ENCODE measurements at places on chromosomes 5 and 9.

GRCh38 chr9:126112135-126112720 is 214.4 kb upstream of the MVB12B start:
- DNase-seq: no peak

- DNase-seq: peak; percentile 83
These were observed 292.0 kb upstream of the SMC2 start for GRCh38 chr9:103802068-103802467.

DNA sequence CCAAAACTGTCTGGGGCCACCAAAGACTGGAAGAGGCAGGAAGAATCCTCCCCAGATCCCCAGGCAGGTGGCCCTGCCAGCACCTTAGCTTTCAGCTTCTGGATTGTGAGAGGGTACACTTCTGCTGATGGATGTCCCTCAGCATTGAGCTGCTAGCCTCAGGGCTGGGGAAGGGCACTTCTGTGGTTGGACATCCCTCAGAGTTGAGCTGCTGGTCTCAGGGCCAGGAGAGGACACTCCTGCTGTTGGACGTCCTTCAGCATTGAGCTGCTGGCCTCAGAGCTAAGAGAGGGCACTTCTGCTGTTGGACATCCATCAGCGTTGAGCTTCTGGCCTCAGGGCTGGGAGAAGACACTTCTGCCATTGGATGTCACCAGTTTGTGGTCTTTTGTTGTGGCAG is 83.8 kb upstream of the FCN1 start:
- no peak for DNase-seq

- DNase-seq: no peak
These were observed 108.2 kb downstream of the ST8SIA4 start for GRCh38 chr5:100794844-100795243.

GRCh38 chr5:32707418-32707997 is 3.6 kb upstream of the NPR3 start:
- DNase-seq: peak; percentile 42

- no peak for DNase-seq
These were observed 172.3 kb downstream of the CACNA1B start for GRCh38 chr9:138049779-138050471.

DNA sequence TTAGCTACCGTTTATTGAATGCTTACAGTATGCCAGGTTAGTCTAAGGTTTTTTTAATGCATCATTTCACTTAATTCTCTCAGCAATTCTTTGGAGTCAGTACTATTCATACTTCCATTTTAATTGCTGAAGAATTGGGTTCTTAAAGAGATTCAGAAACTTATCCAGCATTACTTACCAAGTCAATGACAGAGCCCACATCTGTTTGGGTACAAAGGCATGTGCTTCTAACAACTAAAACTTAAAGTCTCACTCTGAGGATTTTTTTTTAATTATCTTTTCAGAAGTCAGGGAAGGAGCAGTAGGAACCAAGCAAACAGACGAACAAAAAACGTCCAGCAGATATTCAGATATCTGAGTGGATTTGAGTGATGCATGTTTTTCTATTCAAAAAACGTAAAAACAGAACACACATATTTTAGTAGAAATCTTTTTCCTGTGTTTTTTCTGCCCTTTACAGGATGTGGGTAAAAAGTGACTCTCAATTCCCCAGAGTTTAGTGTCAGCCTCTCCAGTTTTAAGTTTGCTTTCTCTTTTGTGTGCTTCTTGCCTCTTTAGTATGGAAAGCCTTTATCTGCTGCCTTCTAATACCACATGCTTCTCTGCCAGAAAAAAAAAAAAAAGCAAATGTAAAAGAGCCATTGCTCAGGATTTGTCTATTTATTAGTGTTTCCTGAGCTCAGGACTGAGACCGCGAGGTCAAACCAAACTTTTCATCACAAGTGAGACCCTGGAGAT is 118.0 kb downstream of the PRKACG start:
- no peak for DNase-seq

- peak; percentile 82 for DNase-seq
These were observed 42.9 kb upstream of the AFAP1L1 start for GRCh38 chr5:149228618-149229297.

GRCh38 chr9:79263628-79264027 is 308.1 kb upstream of the TLE4 start:
- DNase-seq: peak; percentile 6

DNA sequence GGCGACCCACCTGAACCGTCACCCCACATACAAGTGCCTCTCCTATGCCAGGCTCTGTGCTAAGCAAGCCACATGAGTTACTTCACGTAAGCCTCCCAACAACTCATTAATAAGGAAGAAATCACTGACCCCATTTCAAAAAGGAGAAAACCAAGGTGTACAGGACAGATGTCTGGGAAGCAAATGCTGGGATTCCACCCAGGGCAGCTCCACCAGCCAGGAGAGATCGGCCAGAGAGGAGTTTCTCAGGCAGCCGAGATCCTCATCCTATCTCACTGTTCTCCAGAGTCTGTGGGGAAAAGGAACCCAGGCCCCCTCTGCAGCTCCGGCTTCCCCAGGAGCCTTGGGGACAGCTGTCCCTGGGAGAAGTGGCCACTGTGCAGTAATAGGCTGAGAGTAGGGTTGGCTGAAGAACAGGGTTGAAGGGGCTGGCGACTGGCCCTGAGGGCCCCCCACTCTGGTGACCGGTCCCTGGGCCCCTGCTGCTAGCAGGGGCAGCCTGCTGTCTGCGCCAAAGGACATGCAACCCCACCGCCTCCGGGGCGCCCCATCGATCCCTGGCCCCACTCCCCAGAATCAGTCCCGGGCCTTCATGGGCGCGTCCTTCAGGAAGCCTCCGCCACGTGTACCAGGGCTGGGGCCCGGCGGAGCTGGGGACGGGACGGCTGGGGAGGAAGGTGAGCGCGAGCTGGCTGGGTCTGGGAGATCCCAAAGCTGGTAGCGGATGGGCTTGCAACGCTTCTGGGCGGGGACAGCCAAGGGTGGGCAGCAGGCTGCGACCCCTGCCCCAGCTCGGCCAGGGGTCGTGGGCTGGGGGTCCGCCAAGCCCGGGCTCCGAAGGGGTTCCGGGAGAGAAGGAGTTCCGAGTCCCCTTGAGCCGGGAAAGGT is 44.1 kb upstream of the STXBP1 start:
- no peak for DNase-seq

DNA sequence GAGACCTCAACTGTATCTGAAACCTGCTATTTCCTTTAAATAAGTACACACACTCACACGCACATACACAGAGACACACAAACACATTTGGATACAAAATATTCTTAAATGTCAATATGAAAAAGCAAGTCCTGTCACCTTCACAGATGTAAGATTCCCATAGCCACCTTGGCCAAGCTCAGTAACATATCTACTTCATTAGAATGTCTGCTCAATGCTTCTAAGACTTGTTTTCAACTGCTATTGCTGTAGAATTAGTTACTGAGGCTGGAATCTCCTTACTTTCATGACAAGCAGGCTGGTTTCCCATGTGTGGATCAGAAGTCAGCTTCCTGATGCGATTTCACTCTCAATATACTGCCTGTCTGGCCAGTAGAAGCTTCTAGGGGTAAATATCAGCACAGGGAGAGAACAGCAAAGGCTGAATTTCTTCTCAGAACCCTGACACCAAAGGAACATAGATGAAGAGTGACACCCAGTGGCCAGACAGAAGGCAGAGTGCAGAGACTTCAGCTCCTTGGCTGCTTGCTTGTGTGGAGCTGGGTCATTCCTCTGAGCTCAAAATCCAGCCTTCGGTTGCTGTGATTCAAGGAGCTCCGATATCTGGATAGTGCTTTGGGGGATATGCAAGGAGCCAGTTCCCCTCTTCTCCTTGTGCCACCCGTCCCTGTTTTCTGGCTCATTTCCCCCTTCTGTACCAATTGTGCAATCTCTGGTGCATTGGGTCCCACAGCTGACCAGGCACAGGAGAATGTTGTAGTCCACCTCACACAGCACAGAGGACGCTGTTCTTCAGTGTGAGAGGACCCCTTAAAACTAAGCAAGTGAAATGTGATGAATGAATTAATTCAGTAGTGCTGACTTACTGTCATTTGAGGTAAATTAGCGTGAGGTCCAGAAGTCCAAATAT is 26.6 kb upstream of the ABLIM3 start:
- DNase-seq: peak; percentile 76

DNA sequence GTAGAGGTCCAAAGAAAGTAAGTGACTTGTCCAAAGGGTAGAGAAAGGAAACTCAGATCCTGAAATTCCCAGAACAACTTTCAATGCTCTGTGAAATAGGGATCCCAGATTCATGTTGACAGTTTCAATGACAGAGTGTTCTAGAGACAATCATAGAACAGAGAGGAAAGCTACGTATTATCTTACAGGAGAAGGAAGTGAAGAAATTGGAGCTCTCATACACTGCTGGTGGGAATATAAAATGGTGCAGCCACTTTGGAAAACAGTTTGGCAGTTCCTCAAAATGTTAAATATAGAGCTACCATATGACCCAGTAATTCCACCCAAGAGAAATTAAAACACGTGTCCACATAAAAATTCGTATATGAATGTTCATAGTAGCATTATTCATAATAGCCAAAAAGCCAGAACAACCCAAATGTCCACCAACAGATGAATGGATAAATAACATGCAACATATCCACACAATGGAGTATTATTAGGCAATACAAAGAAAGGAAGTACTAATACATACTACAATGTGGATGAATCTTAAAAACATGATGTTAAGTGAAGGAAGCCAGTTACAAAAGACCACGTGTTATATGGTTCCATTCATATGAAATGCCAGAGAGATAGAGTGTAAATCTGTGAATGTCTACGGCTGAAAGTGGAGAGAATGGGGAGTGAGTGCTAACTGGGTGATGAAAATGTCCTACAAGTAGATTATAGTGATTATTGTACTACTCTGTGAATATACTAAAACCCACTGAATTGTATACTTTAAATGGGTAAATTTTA is 197.1 kb downstream of the NTRK2 start:
- DNase-seq: no peak

GRCh38 chr5:178496214-178496613 is 94.0 kb downstream of the COL23A1 start:
- DNase-seq: no peak

DNA sequence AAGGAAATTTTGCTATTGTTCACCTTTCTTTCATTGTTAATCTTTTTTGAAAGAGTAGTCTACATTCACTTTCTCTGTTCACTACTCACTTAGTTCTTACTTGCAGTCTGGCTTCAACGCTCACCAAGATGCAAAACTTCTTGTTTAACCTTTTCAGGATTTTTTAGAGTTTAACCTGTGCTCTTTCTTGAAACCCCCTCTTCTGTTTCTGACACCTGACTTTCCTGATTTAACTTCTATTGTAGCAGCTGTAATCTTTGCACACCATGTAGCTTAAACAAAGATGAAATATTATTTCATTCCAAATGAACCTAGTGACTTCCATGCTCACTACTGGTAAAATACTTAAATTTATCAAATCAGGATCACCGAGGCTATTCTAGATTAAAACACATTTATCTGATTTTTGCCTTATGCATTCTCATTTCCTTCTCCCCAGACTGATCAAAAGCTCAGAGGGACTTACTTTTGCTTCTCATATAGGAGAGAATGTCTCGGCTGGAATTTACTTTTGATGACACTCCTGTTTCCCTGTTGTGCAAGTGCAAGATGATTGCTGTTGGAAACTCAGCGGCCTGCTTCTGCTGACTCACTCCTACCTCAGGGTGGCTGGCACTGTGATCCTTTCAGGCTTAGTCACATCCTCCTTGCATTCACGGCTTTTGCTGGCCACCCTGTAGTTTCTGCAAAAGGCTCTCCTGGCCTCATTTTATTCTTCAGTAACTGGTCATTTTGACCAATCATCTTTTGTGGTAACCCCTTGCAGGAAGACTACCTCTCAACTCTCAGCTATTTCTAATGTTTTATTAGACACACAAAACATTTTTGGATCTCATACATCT is 109.3 kb upstream of the IFNE start:
- DNase-seq: peak; percentile 99

DNA sequence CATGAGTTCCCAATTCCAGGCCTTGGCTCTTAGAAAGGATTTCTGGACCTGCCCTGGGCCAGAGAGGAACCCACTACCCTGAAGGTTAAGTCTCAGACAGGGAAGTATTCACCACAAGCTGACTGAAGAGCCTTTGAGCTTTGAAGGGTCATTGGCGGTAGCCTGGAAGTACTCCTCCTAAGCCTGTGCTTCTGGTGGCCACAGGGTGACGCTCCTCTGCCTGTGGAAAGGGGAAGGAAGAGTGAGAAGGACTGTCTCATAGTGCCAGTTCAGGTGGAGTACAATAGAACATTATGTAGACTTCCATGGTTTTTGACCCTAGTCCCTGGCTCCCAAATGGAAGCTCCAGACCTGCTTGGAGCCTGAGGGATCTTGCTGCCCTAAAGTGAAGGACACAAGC is 1233.2 kb upstream of the CDH6 start:
- DNase-seq: no peak

- DNase-seq: no peak
These were observed 12.7 kb downstream of the GNPDA1 start for GRCh38 chr5:142000173-142000572.

DNA sequence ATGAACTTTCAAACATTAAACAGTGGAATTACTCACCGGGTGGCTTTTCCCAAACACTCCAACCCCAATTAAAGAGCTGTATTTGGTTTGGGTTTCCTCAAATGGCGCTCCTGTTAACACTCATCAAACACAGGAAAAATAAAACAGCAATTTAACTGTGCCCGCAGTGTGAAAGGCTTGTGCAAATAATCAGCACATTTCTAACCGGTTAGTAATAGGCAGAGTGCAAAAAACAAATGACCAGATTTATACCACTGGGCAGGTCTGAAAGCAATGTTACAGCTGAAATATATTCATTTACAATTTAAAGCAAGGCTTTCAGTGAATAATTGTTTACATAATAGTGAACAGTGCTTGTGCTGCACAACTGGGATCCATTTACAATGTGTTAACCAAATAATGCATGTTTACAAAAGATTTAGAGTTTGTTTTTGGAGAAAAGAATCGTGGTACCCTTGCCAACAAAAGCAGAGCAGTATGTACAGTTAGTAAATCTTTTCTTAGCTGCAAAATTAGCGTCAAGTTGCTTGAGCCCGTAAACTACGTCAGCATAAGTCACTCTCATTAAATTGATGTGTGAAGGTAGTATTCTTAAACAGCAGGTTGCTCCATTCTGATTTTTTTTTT is 662.9 kb upstream of the ZNF608 start:
- DNase-seq: no peak

DNA sequence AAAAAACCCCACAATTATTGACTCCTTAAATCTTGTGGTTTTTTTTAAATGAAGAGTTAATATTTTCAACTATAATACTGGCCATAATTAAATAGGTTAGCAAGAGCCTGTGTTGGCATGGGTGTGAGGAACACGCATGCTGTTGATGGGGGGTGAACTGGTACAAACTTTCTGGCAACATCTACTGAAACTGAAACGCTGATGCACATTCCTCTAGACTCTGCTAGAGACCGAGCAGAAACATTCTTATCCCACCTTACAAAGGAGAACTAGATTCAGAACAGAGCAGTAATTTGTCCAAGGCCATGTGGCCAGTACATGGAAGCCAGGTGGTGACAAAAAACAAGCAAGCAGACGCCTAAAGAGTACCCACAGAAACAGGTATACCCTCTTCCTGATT is 2.4 kb downstream of the BICD2 start:
- no peak for DNase-seq

- DNase-seq: peak; percentile 35
These were observed 118.7 kb downstream of the NDUFS4 start for GRCh38 chr5:53678981-53679660.

All from amniotic epithelial cell (primary cell).